Osteoblast (primary cell): ENCODE measurements at places on chromosomes 16 and 17. TPM values are rescaled to one million over a fixed set of nuclear protein-coding genes. Genes with fewer than 3 reads are reported as not detected.

DNA sequence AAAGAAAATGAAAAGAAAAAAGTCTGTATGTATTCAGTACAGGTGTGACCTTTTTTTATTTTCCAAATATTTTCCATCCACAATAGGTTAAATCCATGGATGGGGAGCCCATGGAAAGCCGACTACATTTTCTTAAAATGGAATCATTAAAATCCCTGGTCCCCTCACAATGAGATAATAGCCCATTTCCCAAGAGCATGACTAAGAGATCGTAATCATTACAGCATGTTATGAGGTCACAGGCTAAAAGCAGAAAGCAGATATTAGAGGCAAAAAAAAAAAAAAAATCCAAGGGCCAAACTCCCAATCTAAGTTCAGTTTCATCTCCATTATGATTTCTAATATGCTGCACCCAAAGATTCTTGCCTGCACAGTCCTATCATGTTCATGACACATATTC is 44.7 kb downstream of the CYTH1 start:
- DNase-seq, result peak; percentile 83

- no peak for DNase-seq
Measured at GRCh38 chr16:24540602-24541210, 1.3 kb downstream of the RBBP6 start.

DNA sequence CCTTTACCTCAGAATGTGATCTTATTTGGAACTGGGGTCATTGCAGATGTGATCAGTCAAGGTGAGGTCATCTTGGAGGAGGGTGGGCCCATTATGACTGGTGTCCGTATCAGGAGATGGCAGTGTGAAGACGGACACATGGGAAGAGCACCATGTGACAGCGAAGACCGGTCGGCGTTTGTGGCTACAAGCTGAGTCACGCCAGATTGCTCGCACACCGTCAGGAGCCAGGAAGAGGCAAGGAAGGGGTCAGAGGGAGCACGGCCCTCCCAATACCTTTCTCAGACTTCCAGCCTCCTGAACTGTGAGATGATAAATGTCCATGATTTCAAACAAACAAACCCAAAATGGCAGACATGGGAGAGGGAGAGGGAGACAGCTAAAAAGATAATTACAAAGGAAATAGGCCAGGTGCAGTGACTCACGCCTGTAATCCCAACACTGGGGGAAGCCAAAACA is 13.2 kb downstream of the STARD3 start:
- no peak for DNase-seq

GRCh38 chr16:78516006-78516736 is 416.7 kb downstream of the WWOX start:
- no peak for DNase-seq

GRCh38 chr17:69499318-69499717 is 84.8 kb downstream of the MAP2K6 start:
- DNase-seq, result no peak

DNA sequence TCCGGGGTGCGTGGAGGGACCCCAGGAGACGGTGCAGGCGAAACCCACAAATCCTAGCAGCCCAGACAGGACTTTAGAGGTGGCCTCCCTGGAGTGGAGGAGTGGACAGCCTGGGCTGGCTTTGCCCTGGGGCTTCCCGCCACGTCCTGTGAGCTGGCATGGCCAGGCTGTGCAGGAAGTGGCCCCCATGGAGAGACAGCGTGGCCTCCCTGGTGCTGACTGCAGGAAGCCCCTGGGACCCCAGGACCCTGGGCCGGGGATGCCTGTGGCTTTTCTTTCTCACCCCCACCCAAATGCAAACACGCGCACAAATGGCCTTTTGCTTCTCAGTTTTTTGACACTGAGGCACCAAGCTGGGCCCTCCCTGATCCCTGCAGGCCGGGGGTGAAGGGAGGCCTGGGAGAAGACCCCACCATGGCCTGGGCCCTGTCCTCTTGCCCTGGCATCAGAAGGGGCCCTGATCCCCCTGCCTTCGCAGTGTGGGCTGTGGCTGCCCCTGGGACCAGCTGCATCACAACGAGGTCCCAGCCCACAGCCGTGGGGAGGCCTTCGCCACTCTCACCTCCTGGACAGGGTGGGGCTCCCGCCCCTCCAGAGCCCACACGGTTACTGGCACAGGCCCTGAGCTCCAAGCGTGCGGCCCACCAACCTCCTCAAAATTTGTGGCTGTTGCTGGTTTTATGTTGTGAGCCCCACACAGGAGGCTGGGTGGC is 51.6 kb upstream of the PABPN1L start:
- no peak for DNase-seq

The GLOD4 gene
- total RNA-seq, result 39.4 and 43.3 TPM in 2 replicates

The CBFA2T3 gene
- total RNA-seq, result not detected in 2 replicates
